Fibroblast of skin of right quadriceps (primary cell): ENCODE measurements at places on chromosomes 7 and 10.

DNA sequence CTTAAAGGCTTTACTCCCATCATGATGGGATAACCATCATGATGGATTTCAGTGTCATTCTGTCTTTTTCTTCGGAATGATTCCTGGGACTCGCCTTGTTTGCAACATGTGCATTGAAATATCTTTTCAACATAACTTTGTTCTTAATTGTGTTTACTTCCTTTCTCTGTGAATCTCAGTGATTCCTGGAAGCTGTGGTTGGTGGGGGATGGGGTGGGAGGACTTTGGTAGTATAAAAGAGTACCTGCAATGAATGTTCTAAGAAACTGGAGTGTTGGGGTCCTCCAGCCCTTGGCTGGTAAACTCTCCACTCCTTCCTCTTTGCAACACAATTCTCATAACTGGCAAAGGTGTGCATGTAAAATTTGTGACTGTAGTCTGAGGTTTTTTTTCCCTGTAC lies 11.5 kb upstream of the SH2D4B start:
- DNase-seq: no peak

DNA sequence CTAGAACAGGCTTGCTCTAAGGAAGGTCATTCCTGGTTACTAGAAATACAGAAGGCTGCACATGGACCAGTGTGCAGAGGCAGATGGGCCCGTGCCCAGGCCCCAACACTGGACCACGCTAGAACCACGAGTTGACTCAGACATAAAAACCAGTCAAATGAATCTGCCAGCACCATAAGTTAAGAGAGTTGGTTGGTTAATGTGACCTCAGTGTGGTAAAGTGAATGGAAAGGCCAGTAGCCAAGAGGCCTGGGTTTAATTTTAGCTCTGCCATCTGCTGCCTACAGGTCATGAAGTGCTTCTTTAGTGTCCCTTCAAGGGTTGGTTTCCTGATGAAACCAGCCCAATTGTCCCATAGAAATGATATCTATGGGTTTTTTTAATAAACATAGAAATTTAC lies 329.6 kb upstream of the NRP1 start:
- no peak for DNase-seq

GRCh38 chr10:54758791-54759190 lies 42.2 kb downstream of the PCDH15 start:
- no peak for DNase-seq

- peak; percentile 91 for DNase-seq
Observed at GRCh38 chr7:43039346-43039745, 73.1 kb upstream of the HECW1 start.

GRCh38 chr10:122348512-122348911 lies 26.0 kb upstream of the PLEKHA1 start:
- DNase-seq: no peak

DNA sequence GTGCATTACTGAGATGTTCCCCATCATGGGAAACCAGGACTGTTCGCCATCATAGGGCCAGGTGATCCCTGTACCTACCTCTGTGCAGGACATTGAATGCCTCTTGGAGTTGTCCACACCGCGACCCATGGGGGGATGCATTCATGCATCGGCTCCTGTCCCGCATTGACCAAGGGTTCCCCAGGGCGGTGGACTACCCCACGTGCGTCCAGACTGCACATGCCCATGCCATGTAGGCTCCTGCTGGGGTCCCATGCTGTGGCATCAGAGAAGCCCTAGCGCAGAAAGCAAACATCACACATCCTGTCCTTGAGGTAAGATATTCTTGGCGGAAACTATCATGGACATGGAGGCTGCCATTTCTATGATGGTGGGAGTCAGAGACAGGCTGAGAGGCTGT lies 121.6 kb upstream of the UNC5B start:
- no peak for DNase-seq

DNA sequence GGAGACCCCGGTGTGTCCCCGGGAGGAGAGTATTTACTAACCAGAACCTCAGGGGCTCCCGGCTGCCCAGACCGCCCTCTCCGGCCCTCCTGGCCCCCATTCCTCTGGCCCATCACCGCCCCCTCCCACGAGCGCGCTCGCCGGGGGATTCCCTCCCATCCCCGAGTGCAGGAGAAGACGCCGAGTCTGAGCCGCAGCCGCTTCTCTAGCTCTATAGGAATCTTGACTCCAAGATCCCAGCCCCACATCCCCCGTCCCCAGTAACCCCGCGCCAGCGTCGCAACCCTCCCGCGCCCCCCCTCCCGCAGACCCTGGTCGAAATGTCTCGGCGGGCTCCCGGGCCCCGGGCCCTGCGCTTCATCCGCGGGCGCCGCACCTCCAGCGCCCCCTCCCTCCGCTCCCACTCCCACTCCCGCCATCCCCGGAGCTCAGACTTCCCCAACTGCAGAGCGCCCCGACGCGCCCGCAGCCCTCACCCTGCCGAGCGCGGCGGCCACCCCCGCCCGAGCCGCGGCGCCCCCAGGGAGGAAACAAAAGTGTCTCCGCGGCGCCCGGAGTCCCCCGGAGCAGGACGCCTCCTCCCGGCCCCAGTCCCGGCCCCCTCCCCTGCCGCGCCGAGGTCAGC lies 541 bp downstream of the ELMO1 start:
- no peak for DNase-seq

- DNase-seq: no peak
Observed at GRCh38 chr7:95469187-95469586, 16.6 kb upstream of the ASB4 start.

DNA sequence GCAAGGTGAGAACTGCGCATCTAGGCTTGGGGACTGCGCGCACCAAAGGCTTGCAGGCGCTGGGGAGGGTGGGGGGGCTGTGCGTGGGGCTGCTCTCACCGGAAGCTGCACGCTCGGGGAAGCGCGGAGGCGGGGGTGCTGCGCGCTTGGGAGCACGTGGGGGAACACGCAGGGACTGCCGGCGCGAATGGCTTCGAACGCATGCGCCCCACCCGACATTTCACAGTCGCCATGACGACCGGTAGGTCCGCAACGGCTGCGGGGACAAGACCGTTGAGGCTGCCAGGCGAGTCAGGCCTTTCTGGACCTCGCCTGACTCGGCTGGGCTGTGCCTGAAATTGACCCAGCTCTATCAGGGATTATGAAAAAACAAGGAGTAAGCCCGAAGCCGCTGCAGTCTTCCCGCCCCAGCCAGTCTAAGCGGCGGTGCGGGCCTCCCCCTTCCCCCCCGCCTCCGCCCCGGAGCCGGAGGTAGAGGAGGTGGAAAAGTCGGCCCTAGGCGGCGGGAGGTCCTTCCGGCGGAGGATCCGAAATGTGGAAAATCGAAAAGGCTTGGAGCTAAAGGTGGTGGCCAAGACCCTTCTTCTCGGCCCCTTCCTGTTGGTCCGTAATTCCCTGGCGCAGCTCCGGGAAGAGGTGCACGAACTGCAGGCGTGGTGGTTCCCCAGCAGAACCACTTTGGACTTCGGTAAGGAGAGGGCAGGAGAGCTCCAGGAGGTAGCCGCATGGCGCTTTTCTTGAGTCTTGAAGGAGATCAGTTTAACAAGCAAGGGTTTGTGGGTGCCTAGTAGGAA lies 34.9 kb upstream of the STEAP1 start:
- peak; percentile 11 for DNase-seq

DNA sequence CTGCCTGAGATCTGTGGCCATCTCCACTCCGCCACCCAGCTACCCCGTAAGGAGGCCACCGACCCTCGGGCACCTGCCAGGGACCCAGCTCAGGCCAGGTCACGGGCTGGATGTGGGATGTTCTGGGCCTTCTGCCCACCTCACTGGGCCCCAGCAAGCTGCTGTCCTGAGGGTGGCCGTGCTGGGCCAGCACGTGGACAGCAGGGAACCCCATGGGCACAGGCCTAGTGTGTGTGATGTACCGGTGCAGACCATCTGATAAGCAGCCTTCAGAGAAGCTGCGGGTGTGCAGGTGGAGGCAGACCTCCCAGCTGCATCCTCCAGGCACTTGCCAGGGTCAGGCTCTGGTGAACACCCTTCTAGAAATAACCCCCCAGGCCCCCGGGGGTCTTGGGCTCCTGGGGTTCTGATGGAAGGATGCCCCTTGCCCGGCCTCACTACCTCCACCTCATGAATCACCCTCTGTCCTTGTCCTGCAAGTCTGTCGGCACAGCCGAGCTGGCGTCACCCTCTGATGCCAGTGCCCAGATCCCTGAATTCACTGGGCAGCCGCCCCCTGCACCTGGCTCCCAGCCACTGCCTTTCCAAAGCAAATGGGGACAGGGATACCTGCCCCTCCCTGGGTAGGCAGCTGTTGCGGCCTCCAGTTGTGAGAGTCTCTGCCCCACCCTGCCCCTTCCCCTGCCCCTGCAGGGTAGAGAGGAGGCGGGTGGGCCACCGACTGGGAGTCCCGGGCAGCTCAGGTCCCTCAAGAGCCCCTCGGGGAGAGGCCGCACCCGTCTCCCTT lies 139.8 kb downstream of the FAM53B start:
- no peak for DNase-seq

DNA sequence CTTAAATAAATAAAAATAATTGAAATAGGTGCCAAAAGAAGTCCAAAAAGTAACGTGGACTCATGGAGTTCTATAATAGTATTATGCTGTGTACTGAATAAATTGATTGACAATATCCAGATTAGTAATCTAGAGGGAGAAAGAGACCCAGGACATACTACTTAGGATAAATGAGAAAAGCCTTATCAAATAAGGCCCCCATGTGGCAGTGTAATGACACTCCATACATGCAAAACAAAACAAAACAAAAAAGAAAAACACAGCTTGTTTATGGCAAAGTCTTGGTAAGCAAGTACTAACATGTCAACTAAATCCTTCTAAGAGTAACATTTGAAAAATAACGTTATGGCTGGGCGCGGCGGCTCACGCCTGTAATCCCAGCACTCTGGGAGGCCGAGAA lies 3.6 kb upstream of the RUNDC3B start:
- no peak for DNase-seq

- DNase-seq: no peak
Observed at GRCh38 chr10:87915406-87915805, 52.0 kb downstream of the PTEN start.

DNA sequence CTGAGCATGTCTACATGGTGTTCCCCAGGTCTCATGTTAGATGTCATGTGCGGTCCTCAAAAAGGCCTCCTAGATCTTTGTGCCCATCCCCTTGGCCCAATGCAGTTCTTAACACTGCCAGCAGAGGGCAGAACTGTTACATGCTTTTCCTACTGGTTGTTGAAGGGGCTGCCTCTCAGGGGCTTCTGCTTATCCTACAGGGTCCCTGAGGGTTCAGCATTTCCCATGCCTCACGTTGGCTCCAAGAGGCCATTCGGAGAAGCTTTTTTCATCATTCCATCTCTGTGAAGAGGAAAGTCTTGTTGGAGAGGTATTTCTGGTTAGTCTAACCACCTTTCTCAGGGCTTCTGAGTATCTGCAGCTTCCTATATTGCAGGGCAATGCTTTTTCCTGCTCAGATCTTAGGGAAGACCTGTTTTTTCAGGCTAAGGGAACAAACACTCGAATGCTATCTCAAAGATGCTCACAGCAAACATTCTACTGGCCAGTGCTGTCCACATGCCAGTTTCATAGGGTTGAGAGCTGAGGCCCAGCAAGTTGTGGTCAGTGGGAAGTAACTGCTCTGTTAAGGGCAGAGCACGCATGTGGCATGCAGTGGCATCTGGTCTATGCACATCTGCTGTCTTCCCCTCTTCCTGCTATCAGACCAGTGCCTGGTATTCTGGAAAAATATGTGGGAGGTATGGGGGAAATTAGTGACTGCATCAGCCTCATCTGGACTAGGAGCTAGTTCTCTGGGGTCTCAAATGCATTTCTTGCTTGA lies 31.5 kb downstream of the MBL2 start:
- peak; percentile 34 for DNase-seq

DNA sequence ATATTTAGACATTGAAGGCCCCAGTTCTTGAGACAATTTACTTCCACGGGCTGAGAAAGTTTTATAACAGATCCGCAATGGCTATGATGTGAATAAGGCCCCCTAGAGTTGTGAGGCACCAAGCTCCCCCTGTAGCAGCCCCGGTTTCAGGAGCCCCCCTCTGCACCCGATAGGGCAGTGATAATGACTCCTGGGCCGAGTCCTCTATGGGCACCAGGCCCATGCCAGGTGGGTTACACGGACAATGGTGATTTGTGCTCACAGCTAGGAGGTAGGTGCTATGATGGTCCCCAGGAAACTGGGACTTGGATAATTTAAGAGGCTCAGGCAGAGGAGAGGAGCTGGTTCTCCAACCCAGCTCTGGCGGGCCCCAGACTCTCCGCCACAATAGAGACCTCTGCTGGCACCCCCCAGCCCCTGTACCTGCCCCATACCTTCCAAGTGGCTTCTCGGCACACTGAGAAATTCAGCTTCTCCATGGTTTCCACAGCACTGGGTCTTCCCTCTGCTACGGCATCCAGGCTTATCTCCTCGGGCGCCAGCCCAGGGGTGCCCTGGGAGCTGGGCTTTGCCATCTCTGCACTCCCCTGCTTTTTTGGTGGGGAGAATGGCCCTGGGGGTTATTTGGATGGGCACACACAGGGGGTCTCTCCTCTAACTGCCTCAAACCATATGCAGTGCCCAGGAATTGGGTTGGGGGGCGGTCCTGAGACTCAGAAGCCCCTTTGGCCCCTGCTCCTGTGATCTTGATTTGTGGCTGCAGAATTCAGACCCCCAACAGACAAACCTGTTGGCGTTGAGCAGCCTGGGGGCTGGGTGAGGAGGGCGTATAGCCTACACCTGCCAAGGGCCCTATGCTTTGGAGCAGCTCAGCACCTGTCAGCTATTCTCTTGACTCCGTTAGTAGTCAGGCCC lies 12.2 kb upstream of the KCP start:
- DNase-seq: no peak

- peak; percentile 9 for DNase-seq
Observed at GRCh38 chr7:123548406-123548805, 9.2 kb downstream of the NDUFA5 start.

GRCh38 chr10:75974080-75974479 lies 542.7 kb downstream of the LRMDA start:
- DNase-seq: no peak

GRCh38 chr7:33701189-33701740 lies 204.1 kb upstream of the BMPER start:
- no peak for DNase-seq

- no peak for DNase-seq
Observed at GRCh38 chr7:76343294-76343930, 15.4 kb downstream of the YWHAG start.
